ENCODE measurements at places on chromosomes 16 and 17. TPM values are rescaled to one million over a fixed set of nuclear protein-coding genes. Genes with fewer than 3 reads are reported as not detected.

Gene EVPLL
- not detected for total RNA-seq

Gene HID1
- total RNA-seq = 0.55 TPM

Gene KRT40
- total RNA-seq = not detected

Gene HOXB7
- 0.87 TPM for total RNA-seq

Gene TAOK2
- total RNA-seq = 49.8 TPM

Gene BCO1
- not detected for total RNA-seq

Gene WNT9B
- not detected for total RNA-seq

Gene CBFB
- 241 TPM for total RNA-seq

Gene CA7
- not detected for total RNA-seq

Gene ABCC1
- 46.0 TPM for total RNA-seq

Measured in activated CD8-positive, alpha-beta T cell treated with anti-CD3 and anti-CD28 coated beads, Interleukin-2, amount 10 ng/mL, durations not matched to agents 7 days and 5 days (primary cell).